Hypothalamus (tissue), 51 donors: ENCODE measurements at places on chromosomes 3 and 15.

GRCh38 chr3:100503448-100503847 is 11.0 kb downstream of the TMEM45A start:
- DNase-seq = no peak

GRCh38 chr15:52893338-52893737 is 103.2 kb upstream of the ONECUT1 start:
- DNase-seq = no peak

DNA sequence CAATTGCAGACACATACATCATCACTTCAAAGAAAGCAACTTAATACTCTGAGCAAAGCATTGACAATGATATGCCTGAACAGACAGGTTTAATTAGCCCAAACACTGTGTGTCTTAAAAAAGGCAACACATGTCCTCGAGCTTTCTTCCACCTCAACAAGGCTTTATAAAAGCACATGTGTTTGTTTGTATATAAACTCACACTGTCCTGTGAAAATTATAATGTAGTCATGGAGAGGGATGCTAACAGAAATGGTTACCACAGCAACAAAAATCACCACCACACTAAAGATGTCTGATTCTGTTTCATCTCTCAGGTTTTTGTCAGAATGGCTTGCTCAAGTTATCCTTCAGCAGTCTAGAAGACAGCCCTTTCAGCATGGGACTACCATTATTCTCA is 314.7 kb downstream of the MAGI1 start:
- no peak for DNase-seq

GRCh38 chr3:153881201-153881600 is 240.0 kb upstream of the ARHGEF26 start:
- DNase-seq = no peak

- DNase-seq = no peak
Observed at GRCh38 chr3:49653621-49654020, 20.5 kb upstream of the APEH start.

- no peak for DNase-seq
Observed at GRCh38 chr3:185330238-185330637, 32.7 kb upstream of the MAP3K13 start.

- no peak for DNase-seq
Observed at GRCh38 chr3:7745711-7746110, 755.9 kb upstream of the LMCD1 start.

GRCh38 chr15:75007216-75007615 is 11.9 kb downstream of the SCAMP5 start:
- no peak for DNase-seq

DNA sequence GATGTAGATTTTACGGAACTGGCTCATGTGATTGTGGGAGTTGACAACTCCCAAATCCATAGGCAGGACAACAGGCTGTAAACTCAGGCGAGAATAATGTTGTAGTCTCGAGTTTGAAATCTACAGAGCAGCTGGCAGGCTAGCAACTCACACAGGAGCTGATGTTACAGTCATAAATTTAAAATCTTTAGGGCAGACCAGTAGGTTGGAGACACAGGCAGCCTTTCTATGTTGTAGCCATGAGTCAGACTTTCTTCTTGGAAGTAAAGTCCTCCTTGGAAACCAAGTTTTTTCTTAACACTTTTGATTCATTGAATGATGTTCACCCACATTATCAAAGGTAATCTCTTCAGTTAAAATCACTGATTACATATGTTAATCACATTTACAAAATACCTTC is 89.1 kb upstream of the ALCAM start:
- DNase-seq = no peak

- DNase-seq = no peak
Observed at GRCh38 chr3:29324180-29324651, 43.3 kb downstream of the RBMS3 start.

- no peak for DNase-seq
Observed at GRCh38 chr15:79930516-79930915, 33.7 kb upstream of the MTHFS start.

DNA sequence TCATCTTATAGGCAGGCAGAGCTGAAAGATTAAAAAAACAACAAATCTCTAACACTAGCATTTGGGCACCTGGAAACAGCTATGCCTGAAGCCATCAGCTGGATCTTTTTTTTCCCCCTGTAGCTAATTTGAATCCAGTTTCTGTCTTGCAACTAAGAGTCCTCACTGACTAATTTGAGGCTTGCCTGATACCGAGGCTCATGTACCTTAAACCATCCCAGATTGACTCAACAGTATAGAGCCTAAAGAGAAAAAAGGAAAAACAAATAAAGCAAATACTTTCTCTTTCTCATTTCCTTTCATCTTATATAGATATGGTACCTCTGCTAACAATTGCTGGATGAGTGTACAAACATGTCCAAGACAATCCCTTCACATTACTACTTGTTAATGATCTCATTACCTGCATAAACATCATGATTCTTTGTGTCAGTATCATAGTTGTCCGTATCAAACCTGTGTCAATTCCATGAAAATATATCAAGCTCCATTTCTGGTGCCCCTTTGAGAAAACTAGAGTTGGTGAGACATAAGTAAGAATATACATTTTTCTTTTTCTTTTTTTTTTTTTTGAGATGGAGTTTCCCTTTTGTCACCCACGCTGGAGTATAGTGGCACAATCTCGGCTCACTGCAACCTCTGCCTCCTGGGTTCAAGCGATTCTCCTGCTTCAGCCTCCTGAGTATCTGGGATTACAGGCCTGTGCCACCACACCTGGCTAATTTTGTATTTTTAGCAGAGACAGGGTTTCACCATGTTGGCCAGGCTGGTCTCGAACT is 43.1 kb downstream of the BHLHE40 start:
- no peak for DNase-seq

- DNase-seq = no peak
Observed at GRCh38 chr15:93036951-93037819, 51.8 kb downstream of the RGMA start.

GRCh38 chr3:5754602-5755001 is 567.1 kb downstream of the EDEM1 start:
- DNase-seq = no peak

- no peak for DNase-seq
Observed at GRCh38 chr3:26247712-26248111, 374.9 kb upstream of the LRRC3B start.

DNA sequence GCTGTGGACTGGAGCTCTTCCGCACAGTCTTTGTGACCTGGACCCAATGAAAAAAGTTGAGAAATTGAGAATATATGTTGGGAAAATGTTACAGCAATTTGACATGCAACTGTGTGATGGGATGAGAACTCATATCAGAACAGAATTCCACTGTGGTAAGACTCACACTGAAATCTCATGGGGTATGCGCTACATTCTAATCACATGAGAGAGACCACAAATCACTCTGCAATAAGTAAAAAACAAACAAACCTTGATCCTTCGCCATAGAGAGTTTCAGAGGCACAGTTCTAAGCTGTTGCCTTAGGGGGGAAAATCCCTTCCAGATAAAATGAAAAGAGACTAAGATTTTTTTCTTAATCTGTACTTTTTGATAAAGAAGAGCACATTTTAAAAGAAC is 37.3 kb downstream of the LMCD1 start:
- no peak for DNase-seq

- no peak for DNase-seq
Observed at GRCh38 chr15:29558261-29558660, 264.0 kb downstream of the TJP1 start.

GRCh38 chr15:86570738-86571137 is 491.1 kb downstream of the AGBL1 start:
- DNase-seq = no peak

- no peak for DNase-seq
Observed at GRCh38 chr3:115165701-115166100, 18.6 kb upstream of the ZBTB20 start.

DNA sequence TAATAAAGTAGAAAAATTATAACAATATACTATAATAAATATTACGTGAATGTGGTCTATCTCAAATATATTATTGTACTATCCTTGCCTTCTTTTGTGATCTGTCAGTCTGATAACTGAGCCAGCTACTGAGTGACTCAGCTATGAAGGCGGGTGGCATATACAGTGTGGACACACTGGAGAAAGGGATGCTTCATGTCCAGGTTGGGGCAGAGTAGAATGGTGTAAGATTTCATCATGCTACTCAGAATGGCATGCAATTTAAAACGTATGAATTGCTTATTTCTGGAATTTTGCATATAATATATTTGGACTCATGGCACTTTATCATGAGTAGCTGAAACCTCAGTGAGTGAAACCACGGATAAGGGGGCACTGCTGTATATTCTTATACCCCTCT is 172.9 kb upstream of the TBC1D5 start:
- DNase-seq = no peak

- no peak for DNase-seq
Observed at GRCh38 chr3:67601919-67602608, 52.3 kb downstream of the SUCLG2 start.

GRCh38 chr3:186257866-186258265 is 104.2 kb downstream of the DGKG start:
- DNase-seq = no peak

- no peak for DNase-seq
Observed at GRCh38 chr15:96158938-96159337, 171.6 kb upstream of the NR2F2 start.

DNA sequence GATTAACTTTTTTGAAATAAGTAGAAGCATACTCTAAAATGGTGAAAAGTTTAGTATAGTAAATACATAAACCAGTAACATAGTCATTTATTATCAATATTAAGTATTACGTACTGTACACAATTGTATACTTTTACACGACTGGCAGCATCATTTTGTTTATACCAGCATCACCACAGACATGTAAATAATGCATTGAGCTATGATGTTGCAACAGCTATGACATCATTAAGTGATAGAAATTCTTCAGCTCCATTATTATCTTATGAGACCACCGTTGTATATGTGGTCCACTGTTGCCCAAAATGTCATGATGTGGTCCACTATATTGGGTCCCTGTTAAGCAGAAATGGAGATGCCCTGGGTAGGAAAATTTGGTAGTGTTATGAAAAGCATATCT is 51.3 kb downstream of the DRD3 start:
- no peak for DNase-seq

- DNase-seq = no peak
Observed at GRCh38 chr15:83733691-83734090, 79.8 kb downstream of the ADAMTSL3 start.

GRCh38 chr3:177730814-177731213 is 533.5 kb upstream of the TBL1XR1 start:
- DNase-seq = no peak

DNA sequence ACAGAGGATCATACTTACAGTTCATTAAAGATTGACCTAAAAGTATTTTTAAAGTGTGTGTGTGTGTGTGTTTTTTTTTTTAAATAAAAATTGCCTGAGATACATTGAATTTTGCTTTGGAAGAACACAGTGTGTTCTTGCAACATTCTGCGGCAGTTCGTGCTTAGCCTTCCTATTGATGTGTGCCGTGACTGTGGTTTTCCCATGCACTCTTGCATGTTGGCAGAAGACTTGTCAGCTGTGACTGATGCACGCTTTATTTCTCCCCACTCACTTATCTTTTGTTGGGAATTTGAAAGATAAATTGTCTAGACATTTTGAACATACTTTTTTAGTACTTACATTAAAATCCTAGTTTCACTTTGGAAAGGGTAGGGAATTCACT is 136.3 kb upstream of the LRRFIP2 start:
- no peak for DNase-seq

DNA sequence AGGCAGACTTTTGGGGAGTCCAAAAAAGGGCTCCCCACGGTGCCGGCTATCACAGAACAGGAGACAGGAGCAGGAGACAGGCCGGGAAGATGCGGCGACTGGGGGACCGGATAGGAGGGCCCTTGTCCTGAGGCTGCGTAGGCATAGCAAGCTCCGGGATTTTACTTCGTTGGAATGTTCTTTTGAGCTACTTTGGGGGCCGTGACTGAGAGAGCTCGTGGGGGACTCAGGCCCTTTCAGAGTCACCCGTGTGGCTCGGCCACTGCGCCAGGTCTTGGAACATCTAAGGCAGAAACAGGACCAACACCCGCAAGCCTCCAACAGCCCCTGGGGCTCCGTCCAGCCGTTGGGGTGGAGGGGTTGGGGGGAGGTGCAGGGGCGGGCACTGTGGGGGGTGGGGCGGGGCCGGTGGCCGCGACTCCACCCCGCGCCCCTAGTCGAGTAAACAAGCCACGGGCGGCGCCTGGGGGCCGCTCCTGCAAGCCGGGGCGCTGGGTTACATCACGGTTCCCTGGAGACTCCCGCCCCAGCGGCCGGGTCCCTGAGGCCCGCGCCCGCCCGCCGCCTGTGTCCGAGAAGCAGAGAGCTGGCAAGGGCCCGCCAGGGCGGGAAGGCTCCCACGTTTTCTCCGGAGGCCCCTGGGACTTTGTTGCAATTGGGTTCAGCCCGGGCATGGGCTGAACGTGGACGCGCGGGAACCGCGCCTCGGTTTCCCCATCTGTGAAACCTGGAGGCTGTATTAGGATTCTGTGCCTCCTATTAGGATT is 23.3 kb upstream of the C15orf39 start:
- DNase-seq = no peak

DNA sequence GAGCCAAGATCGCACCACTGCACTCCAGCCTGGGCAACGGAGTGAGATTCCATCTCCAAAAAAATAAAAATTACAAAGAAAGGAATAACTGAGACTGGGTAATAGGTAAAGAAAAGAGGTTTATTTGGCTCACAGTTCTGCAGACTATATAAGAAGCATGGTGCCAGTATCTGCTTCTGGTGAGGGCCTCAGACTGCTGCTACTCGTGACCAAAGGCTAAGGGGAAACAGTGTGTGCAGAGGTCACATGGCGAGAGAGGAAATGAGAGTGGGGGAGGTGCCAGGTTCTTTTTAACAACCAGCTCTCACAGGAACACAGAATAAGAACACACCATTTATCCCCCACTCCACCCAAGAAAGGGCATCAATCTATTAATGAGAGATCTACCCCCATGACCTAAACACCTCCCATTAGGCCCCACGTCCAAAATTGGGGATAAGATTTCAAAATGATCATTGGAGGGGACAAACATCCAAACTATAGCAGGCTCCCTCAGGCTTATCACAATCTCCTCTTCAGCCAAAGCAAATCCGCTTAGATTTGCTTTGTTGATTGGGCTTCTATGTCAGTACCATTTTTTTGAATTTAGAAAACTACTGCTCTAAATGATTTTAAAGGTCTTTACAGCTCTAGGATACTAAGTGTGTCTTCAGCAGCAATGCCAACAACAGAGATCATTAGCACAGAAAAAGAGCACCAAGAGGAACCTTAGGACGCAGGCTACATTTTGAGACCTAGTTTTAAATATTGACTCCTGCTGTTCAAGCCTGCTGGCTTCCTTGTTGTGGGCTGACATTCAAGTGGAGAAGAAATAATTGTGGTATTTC is 84.2 kb upstream of the TBL1XR1 start:
- DNase-seq = no peak

- no peak for DNase-seq
Observed at GRCh38 chr3:142275856-142276255, 50.5 kb upstream of the GK5 start.

GRCh38 chr15:71790081-71790480 is 20.3 kb upstream of the NR2E3 start:
- no peak for DNase-seq

GRCh38 chr3:53628536-53629401 is 134.4 kb downstream of the CACNA1D start:
- DNase-seq = no peak
